ENCODE measurements at places on chromosomes 2 and 18.

GRCh38 chr2:120108049-120108448, 95.2 kb downstream of the EPB41L5 start:
- DNase-seq: no peak

DNA sequence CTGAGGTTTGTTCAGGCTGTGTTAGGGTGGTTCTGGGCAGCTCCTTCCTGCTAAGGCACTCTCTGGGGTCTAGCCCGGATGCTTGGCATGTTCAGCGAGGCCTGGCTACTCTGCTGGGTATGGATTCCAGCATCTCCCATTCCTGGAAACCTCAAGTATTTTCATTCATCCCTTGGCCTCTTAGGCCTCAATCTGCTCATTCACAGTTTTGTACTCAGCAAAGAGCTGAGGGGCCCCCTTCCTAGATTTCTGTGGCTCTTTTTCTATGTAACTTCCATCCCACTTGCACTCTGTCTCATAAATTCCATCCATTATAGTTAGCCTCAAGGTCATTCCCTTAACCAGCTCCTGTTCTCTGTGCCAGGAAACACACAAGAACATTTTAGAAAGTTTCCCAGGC, 798.8 kb upstream of the HS6ST1 start:
- DNase-seq: no peak

GRCh38 chr2:129877795-129878775, 101.4 kb upstream of the RAB6C start:
- no peak for DNase-seq

DNA sequence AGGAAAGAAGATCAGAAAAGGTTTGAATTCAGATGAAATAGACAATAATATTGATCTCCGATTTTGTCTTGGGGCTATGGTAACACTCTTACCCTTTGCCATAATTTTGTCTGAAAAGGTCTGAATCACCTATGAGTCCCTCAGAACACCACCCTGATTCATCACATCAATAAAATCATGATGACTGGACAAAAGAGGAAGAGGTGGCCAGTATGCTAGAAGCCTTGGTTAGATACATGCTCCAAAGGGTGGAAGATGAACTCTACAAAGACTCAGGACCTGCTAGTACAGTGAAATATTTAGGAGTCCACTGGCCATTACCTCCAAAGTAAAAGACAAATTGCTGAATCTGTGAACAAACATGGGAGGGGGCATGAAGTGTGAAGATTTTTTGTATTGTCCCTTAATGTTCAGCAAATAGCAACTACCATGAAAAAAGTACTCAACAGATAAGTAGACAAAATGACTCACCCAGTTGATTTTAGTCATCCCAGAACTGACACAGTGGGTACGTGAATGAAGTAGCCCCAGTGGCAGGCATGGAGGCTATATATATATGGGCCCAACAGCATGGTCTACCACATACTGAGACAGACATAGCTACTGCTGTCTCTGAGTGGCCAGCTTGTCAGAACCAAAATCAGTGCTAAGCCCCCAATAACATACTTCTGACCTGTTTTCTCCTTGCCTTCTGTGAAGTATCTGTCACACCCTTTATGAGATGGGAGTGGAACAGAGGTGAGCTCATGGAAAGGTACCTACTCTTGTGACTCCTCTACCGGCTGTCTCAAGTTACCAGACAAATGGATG, 36.5 kb upstream of the GLS start:
- no peak for DNase-seq

GRCh38 chr2:120670371-120670770, 65.3 kb upstream of the GLI2 start:
- DNase-seq: no peak

DNA sequence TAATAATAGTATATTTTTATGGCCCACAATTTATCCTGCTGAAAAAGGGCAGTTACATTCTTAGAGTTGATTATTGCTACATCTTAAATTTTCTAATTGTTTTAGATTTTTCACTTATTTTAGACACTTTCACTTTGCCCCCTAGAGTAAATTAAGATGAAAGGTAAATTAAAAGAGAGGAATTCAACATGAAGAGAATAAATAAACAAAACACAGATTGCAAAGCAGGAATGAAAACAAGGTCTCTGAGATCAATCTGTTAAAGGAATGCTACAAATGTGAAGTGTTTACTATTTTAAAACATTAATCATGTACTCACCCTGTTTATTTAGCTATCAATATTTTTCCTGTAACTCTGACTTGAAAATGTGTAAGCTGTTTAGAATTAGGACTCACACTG, 113.5 kb upstream of the ETAA1 start:
- no peak for DNase-seq

DNA sequence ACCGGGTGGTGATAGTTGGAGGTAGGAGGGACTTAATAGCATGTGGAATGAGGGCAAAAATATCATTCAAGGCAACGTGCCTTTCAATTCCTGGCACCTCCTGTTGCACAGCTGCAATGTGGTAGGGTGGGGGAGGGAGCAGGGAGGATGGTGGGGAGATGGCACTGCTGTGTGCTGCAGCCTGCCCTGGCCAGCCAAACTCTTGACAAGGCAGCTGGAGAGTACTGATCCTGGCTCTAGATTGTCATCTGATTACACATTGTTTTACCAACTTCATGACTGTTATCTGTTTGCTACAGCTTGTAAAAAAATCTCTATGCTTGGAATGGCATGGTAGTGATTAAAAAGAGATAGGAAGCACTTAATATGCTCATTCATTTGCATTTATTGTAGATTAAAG, 47.7 kb downstream of the PLCL1 start:
- no peak for DNase-seq

GRCh38 chr2:103123516-103123915, 361.7 kb downstream of the TMEM182 start:
- DNase-seq: no peak

DNA sequence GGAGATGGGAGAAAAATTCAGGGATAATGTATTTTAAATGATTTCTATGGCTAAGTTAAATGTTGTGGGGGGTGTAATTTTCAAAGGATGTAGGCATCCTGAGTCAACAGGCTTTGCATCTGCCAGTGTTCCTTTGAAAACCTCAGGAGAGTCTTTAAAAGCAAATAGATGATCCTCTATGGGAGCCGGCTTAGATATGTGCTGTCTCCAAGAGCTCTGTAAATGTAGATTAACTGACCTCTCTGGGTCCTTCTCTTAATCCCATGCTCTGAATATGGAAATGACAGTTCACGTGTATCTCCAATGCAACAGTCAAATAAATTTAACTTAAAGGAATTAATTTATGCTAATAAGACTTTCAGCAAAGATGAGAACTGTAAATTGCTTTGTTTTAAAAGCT, 292.7 kb downstream of the ERBB4 start:
- no peak for DNase-seq

DNA sequence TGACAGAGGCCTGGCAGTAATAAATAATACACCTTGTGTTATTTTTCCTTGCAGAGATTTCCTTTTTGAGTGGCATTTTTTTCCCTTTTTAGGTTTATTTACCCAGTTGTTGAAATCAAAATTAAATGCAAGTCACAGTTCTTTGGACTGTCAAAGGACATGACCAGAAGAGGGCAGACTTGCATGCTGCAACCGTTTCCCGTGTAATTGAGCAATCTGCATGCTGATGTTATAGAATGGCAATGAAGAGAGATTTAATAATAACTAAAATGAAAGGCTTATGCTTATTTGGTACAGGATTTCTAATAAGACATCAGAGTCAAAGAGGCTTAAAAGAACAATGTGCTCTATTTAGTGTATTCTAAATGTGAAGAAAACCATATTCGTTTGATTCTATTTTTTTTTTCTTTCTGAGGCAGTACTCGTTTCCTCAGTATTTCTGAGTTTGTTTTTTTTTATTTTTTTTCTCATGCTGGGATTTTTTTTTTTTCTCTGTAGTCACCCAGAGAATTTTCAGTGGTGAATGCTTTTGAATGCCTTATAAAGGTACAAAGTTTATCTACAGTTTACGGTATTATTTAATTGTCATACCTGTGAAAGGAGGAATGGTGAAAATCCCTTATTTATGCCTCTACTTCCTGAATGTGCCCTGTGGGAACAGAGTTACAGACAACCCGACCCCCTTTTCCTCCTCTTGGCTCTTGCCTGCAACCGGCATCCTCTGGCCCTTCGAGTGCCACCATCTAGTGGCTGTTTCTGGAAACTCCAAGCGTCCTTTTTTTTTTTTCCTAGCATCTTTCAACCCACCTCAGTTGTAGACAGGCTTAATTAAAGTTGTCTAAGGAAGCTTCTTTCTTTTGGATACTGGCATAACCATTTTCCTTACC, 368.5 kb downstream of the LRRTM1 start:
- no peak for DNase-seq

GRCh38 chr2:234753701-234754100, 198.1 kb upstream of the SH3BP4 start:
- DNase-seq: no peak

- no peak for DNase-seq
Observed at GRCh38 chr18:33578518-33579348, 714 bp downstream of the ASXL3 start.
